ENCODE measurements at places on chromosomes 5 and 9.
A peak's percentile ranks its signal among the peaks of the same experiment; 100 is the strongest.

- DNase-seq: no peak
These were observed 28.8 kb downstream of the CAMK4 start for GRCh38 chr5:111252799-111253545.

GRCh38 chr5:125396462-125396861 is 650.0 kb upstream of the ZNF608 start:
- DNase-seq: no peak

- DNase-seq: no peak
These were observed 821.5 kb upstream of the C9orf72 start for GRCh38 chr9:28394774-28395173.

DNA sequence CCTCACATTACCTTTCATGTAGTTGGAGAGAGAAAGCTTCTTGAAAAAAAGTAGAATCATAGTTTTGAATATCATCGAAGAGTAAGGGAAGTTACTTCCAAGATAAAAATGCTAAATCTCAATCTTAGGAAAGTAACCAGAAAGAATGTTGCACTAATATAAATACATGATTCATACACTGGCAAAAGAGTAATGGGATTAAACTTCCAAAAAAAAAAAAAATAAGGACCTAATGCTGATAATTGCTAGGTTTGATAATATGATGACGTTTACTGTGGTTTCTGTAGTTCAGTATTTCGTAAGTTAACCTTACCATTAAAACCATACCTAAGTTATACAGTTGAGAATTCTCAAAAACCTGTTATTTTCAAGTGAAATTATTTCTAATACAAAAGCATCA is 573.8 kb upstream of the CDH9 start:
- DNase-seq: no peak

- no peak for DNase-seq
These were observed 107.4 kb upstream of the IFNE start for GRCh38 chr9:21589344-21590056.

GRCh38 chr9:130018265-130018664 is 24.7 kb downstream of the FNBP1 start:
- peak; percentile 15 for DNase-seq

DNA sequence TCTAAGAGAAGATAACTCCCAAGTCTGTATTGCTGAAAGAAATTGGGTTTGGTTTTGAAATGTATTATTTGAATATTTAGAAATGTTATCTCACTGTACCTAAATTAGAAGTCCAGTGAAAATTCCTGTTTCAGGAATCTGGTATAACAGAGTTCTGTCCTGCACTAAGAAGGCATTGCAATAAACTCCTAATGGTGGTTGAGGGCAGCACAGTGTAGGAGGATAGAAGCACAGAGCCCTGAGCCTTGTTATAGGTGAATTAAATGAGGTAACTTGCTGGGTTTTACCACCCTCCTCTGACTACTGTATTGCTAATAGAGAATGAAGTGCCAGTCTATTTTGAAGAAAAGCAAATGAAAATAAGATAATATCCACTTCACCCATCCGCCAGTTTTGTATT is 143.4 kb downstream of the CD180 start:
- DNase-seq: no peak

DNA sequence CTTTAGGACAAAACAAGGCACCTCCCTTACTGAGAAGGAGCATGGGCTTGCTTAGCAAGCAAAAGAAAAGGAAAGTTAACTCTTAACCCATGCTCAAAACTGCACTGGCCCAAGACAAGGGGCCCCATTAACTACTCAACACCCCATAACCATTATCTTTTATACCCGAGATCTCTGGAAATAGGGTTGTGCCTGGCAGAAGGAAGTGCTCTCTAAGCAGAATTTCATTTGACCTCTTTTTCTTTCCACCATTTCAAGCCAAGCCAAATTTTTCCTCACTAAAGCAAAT is 167.2 kb downstream of the RASEF start:
- DNase-seq: no peak

- DNase-seq: no peak
These were observed 87.7 kb upstream of the TRIM32 start for GRCh38 chr9:116599342-116599884.

DNA sequence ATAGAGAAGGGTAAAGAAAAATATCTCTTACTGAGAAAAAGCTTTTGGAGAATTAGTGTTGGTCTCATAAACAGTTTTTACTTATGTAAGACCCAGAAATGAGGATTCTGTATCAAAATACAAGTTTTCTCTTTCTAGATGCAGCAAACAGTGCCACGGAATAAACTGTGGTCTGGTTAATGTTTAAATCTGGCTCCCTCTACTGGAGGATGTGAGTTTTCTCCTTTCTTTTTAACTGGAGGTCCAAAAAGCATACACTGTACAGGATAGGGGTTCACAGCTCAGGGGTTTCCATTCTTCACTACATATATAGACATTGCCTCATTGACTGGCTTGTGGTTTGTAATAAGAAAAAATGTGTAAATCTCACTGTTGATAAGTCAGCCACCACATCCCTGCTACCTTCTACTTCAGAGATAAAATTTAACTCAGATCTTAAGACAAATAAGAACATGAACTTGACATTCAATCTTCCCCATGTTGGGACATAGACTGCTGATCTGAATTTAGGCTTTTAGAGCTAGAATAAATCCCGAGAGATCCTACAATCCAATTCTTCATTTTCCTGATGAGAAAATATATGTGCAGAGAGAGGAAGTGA is 98.9 kb downstream of the CFAP95 start:
- peak; percentile 70 for DNase-seq

All from EH (cell line).